ENCODE measurements at places on chromosomes 1 and 21.

DNA sequence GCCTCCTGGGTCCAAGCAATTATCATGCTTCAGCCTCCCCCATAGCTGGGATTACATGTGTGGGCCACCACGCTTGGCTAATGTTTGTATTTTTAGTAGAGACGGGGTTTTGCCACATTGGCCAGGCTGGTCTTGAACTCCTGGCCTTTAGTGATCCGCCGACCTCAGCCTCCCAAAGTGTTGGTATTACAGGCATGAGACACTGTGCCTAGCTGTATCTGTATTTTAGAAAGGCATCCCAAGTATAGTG, 69.3 kb downstream of the NKAIN1 start:
- DNase-seq = no peak

DNA sequence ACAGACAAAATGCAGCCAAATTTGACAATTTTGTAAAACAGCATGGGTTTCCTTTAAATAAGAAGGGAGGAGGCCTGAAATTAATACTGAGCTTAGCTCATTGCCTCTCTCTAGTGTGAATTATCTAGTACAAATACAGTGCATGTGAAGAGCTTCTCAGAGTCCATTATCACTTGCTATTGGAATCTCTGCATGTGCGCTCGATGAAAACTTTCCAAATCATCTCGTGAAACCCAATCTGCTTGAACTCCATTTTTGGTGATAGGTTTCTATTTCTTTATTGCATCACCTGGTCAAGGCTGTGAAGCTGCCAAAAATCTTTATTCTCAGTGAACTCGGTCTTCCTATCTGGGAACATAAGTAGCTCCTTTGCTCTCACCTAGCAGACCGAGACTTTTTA, 49.5 kb upstream of the LYPLAL1 start:
- DNase-seq = no peak

- no peak for DNase-seq
Measured at GRCh38 chr1:201025571-201026002, 2.1 kb upstream of the KIF21B start.

- peak; percentile 70 for DNase-seq
Measured at GRCh38 chr1:101130673-101131072, 105.1 kb upstream of the DPH5 start.

DNA sequence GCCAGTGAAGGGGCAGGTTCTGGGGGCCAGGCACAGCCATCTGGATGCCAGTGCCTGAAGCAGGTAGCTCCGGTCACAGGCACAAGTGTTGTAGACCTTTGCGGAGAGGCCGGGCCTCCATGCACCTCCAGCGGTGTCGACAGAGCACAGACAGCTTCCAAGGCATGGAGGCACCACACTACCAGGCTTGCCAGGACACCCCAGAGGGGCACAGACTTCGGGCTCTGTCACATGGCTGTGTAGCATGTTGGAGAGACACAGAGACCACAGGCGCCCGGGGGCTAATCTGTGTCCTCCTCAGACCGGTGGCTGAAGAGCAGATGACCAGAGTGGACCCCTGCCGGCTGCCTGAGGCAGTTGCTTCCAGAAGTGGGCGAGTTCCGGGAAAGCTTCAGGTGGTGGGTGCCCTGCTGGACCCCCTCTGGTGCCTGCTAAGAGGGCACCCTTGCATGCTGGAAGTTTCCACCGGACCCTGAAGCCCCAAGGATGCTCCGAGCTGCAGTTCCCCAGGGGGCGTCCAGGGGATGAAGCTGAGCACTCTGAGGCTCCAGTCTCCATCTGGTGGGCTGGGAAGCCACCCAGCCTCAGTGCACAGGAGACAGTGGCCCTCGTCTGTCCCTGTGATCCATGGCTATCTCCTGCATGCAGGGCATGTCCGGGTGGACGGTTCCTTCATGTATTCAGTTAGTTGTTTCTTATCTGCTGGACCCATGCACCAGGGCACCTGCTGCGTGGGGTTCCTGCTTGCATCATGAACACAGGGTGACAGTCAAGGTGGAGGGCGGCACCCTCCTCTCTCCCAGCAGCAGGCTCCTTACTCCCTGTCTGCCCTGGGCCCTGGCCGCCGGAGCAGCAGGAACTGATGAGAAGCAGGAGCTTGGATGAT, 82.4 kb downstream of the OBSCN start:
- DNase-seq = no peak

DNA sequence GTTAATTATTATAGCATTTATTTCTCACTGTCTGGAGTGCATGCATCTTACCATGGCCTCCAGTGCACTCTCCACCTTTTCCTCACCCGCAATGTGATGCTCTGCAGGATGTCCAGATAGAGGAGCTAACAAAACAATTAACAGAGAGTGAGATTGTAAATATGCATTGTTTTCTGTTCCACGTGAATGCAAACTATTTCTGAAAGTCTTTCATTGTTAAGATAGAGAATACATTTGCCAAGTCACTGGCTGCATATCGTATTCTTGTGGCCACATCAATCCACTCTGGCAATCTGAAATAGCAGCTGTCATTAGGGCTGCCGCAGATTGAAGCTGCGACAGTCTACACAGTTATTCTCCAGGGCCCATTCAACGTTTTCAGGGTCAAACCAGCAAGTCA, 143.8 kb downstream of the DUSP10 start:
- DNase-seq = no peak

GRCh38 chr1:179773264-179773663, 30.2 kb downstream of the FAM163A start:
- DNase-seq = no peak

DNA sequence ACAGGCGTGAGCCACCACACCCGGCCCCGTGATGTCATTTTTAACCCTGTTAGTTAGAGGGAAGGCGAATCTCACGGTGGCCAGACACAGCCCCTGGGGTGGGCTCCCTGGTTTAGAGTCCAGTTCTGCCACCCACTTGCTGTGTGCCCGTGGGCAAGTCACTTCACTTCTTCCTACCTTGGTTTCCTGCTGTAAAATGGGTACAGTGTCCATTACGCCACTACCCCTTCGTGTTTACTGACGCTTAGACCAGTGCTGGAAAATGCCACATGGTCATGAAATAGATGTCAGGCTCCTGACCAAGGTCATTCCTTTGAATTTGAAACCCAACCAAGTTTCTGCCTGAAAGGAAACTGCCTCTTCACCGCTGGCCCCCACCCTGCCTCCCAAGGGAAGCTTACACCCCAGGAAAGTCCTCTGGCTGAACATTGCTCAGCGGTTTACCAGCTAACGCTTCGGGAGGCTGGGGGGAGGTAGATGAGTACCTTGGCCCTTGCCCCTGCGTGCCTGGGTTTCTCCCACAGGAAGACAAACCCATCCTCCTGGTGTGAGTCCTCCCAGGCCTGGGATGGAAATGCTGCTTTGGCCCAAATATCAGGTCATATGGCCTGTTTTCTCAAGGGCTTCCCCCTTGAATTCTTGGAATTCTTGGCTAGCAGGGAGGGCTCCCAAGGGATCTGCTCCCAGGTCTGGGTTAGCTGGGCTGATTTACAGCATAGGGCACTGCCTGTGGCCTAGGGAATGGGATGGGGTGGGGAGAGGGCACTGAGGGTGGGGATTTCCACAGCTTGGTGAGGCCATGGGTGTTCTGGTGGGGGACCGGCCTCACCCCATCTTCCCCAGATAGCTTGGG, 7.6 kb upstream of the AADACL4 start:
- no peak for DNase-seq

DNA sequence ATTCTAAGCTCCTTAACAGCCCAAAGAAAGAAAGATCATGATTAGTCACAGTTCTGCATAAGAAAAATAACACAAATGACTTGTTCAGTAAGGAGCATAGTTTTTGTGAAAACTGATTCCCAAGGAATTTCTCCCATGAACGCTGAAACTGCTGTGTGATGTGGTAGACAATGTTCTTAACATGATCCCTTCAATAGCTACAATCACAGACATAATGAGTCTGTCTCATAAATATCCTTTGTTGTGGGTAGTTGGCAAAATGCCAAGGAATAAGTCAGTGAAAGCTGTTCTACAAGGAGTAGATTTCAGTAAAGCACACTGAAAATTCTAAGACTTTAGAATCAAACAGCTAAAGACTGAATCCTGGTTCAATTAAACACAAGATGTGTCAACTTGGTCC, 404.8 kb downstream of the HLX start:
- DNase-seq = peak; percentile 61

DNA sequence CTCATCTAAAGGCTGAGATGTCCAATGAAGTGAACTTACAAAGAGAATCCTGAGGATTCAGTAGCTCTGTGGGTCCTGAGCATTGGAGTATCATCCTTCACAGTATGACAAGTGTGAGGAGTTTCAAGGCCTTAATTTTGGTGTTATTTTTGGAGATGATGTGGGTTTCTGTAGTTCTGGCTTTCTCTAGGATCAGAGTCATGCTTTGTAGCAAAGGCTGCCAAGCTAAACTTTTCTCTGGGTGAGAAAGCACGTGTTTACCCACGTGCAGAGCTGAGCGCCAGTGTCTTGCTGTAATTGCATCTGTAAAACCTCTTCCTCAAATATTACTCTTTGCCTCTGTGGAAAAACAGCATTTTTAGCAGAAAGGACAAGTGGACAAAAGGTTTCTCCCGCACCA, 387.8 kb upstream of the LYPLAL1 start:
- DNase-seq = no peak

GRCh38 chr1:42979896-42980800, 21.5 kb upstream of the SLC2A1 start:
- DNase-seq = no peak

DNA sequence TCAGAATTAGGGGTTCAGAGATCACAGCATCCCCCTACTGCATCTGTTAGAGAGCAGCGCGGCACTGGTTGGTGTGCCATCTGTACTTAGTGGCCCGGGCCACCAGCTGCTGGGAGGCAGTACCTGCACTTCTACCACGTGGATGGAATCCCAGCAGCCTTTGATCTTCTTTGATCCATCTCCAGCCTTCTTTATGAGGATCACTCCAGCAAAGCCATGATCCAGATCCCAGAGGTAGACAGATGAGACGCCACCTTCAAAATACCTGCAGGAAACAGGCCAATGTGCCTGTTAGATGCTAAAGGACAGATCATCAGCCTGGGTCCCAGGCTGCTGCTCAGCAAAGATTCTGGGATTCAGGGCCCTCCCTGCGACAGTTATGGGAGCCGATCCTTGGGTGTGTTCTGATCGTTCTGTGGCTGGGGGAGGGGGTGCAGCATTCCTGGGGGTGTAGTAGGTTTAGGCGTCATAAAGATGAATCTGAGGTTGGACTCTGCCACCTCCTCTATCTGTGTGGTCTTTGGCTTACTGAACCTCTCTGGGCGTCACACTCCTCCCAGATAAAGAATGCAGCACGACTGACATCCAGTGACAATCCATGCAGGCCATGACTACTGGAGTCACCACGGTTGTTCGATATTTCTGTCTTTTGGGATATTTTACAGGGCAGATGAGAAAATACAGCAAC, 45.3 kb downstream of the SLC66A1 start:
- DNase-seq = no peak

- no peak for DNase-seq
Measured at GRCh38 chr1:226638608-226639007, 90.0 kb downstream of the STUM start.

GRCh38 chr1:234840253-234840652, 230.3 kb upstream of the IRF2BP2 start:
- DNase-seq = no peak

- DNase-seq = no peak
Measured at GRCh38 chr21:27614231-27614630, 647.3 kb upstream of the ADAMTS5 start.

- DNase-seq = peak; percentile 79
Measured at GRCh38 chr21:16116798-16117197, 387.0 kb downstream of the USP25 start.

DNA sequence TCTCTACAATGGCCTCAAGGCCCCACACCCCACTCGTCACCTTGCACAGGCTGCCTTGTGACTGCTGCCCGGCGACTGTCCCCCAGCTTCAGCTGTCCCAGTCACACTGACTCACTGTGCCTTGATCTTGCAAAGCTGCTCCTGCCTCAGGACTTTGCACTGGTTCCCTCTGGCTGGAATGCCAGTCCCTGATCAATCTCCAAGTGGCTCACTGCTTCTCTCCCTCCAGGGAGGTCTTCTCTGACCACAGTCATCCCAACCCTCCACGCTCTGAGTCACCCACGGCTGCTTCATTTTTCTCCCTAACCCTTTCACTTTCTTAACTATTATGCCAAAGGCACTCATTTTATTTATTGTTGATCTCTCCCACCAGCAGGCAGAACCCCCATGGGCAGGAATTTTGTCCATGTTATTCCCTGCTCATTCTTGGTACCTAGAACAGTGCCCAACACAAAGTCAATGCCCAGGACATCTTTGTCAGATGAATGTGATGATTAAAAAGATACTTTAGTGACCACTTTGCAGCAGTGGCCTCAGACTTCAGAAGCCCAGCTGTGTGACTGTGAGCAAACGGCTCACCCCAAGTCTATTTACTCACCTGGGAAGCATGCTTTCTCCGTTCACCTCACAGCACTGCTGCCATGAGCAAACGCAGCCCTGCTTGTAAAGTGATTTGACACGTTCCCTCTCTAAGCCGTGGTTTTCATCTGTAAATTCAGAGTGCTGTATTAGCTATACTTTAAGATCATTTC, 53.4 kb downstream of the ZBTB18 start:
- peak; percentile 75 for DNase-seq

GRCh38 chr1:43021547-43022474, 63.1 kb upstream of the SLC2A1 start:
- DNase-seq = no peak

DNA sequence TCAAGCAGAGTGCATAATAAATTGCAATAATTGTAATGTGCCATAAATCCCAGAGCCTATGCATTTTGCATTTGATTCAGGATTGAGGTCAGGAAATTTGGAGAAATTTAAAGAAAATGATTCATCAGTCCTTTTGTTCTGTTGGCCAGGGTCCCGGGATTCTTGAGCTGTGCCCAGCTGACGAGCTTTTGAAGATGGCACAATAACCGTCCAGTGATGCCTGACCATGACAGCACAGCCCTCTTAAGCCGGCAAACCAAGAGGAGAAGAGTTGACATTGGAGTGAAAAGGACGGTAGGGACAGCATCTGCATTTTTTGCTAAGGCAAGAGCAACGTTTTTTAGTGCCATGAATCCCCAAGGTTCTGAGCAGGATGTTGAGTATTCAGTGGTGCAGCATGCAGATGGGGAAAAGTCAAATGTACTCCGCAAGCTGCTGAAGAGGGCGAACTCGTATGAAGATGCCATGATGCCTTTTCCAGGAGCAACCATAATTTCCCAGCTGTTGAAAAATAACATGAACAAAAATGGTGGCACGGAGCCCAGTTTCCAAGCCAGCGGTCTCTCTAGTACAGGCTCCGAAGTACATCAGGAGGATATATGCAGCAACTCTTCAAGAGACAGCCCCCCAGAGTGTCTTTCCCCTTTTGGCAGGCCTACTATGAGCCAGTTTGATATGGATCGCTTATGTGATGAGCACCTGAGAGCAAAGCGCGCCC, 8.7 kb downstream of the PROX1 start:
- no peak for DNase-seq

- no peak for DNase-seq
Measured at GRCh38 chr1:216822480-216822879, 99.3 kb upstream of the ESRRG start.

DNA sequence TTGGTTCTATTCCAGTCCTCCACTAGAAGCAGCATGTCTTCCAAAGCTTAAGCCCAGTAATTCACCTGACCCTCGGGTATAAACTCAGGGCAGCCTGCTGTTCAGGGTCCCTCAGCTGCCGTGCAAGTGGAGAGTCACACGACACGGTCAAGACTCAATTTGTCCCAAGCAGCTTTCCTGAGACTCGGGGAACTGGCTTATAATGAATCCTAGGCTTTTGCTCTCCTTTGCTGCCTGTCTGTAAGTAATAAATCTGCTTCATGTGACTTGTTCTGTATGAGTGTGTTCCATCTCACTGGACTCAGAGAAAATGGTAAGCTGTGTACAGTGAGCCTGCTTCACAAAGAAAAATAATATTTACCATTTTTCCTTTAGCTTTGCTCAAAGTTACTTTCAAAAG, 119.8 kb downstream of the CYYR1 start:
- DNase-seq = no peak
